ENCODE measurements at places on chromosomes 12 and 14. TPM values are rescaled to one million over a fixed set of nuclear protein-coding genes. Genes with fewer than 3 reads are reported as not detected.

DNA sequence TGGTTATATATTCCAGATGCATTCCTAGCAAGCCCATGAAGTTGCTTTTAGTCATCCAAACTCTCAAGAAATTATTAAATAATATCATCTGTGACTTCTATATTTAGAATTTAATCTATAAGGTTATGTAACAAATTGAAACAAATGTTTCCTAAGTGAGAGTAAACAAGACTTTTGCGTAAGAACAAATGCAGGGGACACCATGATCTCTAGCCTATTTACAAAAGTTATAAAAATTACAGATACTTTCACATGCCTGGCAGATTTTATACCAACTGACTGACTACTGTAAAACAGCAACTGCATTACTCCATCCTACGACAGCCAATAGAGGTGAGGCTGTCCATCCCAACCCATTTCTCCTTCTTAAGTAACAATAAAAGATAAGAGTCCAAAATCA, 20.4 kb upstream of the DIO2 start:
- no peak overlapping the region for H3K4me3 ChIP-seq
- no peak overlapping the region for H3K27ac ChIP-seq
- H3K36me3 ChIP-seq = no peaks in the 10 kb centered on the region
- H3K27me3 ChIP-seq = no peaks in the 10 kb centered on the region

The SENP1 gene
- 26.1 TPM for total RNA-seq

- no peak overlapping the region for H3K4me3 ChIP-seq
- no peak overlapping the region for H3K27ac ChIP-seq
- no peak for DNase-seq
- no peaks in the 10 kb centered on the region for H3K36me3 ChIP-seq
These were observed 1256.8 kb upstream of the FLRT2 start for GRCh38 chr14:84273181-84273580.

- no peak overlapping the region for H3K4me3 ChIP-seq
- DNase-seq = no peak
- no peaks in the 10 kb centered on the region for H3K36me3 ChIP-seq
- no peak overlapping the region for H3K27ac ChIP-seq
- peaks cover 50% of the 10 kb centered on the region for H3K27me3 ChIP-seq
These were observed 9.5 kb downstream of the ESRRB start for GRCh38 chr14:76385435-76385834.

DNA sequence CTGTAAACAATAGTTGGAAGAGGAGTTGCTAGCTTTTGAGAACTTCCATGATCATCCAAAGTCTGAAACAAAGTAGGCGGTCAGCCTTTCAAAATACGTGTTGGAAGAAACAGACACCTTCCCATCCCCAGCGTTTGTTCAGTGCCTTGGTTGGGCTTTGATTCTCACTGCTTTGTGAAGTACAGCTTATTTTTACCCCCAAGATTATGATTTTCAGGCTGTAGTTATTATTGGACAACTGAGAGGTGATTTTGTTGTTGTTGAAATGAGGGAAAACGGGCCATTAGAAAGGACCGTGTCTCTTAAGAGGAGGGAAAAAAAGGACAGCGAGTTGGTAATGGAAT, 921 bp upstream of the CEP83 start:
- no peak for DNase-seq
- no peak overlapping the region for H3K27ac ChIP-seq
- H3K36me3 ChIP-seq = no peaks in the 10 kb centered on the region
- H3K4me1 ChIP-seq = no peaks in the 10 kb centered on the region
- H3K4me3 ChIP-seq = peak overlapping the region; percentile 81

DNA sequence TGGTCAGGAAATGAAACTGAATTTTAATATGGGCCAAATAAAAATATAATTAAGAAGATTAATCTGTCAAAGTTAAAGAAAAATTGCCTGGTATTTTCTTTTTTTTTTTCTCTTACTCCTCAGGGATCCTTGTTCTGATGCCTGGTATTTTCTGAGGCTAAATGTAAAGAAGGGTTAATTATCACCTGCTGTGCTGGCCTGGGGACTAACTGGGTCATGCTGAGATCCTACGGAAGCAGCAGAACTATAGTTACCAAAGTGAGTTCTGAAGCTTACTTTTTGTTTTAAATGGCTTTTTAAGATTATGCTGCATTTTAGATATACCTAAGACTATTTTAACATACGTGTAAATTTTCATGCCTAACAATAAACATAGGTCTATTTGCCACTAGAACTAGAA, 23.3 kb downstream of the ZC2HC1C start:
- H3K36me3 ChIP-seq = peaks cover 65% of the 10 kb centered on the region
- H3K27me3 ChIP-seq = no peaks in the 10 kb centered on the region
- no peak for DNase-seq
- H3K4me1 ChIP-seq = peaks cover 4% of the 10 kb centered on the region

Data from endodermal cell (in vitro differentiated cells).